GOT3 (cell line): ENCODE measurements at places on chromosomes 7 and 10.

GRCh38 chr10:66695046-66695445, 230.8 kb upstream of the LRRTM3 start:
- DNase-seq, result no peak

DNA sequence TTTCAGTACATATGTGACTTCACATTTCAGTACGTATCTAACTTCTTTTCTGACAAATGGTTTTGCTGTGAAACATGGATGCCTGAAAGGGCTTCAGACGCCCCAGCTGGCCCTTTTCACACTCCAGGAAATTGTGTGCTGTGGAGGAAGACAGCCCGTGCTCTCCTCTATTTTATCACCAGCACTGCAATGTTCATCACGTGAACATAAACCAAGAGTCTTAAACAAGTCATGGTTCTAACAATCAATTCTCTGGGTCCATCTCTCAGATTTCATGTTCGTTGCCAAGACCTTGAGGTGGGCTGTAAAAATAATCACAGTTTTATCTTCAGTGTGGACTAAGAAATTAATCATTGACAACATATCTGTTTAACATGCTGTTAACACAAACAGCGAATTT, 141.2 kb downstream of the WDR37 start:
- no peak for DNase-seq

DNA sequence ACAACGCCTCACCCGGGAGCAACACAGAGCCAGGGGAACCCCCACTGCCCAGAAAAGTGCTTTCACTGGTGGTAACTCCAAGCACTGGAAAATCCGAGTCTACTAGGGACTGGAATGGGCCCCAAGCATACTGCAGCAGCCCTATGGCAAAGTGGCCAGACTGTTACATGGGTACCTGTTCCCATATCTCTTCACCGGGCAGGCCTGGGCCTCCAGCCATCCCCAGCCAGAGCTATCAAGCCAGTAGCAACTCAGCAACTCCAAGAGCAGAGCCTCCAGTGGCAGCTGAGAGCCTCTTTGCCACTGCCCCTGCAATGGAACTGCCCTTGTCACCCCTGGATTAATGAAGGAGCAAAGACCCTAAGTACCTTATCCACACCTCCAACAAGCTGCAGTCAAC, 73.5 kb downstream of the HBP1 start:
- no peak for DNase-seq

DNA sequence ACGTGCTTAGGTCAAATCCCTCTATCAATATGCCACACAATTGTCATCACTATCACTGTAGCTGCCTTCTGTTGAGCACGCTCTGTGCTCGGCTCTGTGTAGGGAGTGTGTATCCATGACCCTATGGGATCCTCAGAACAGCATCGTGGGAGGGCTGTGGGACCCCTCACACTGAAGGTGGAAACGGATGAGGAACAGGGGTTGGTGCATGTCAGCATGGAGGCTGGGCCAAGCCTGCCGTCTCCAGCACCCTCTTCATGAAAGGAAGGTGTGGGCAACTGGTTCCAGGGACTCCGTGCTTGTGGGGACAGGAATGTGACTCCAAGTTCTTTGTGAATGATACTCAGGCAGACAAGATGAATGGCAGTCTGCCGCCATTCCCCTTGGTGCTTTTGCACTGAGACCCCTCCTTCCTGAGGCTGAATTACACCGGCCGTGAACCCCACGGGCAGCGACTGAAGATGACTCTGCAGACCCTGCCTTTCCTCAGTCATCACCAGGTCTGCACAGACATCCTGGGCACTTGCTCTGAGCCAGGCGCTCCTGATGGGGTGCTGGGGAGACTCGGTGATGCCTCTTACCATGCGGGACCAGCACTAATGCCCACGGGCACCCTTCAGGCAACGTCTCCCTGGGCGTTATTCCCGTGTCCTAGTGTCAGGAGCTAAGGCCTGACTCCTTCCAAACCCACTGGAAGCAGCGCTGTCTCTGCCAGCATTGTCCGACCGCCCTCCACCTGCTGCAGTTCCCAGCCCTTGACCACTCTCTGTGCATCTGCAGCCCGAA, 495.2 kb downstream of the TCERG1L start:
- DNase-seq, result no peak

GRCh38 chr10:119029613-119030420, at the start of gene NANOS1:
NANOS1 (plus strand) TSS chr10:119029714; CDS start chr10:119029802, 88 bp downstream.
- no peak for DNase-seq

GRCh38 chr7:750111-750905, 23.2 kb upstream of the PRKAR1B start:
- DNase-seq, result no peak

GRCh38 chr7:6393667-6394056, 54.1 kb downstream of the DAGLB start:
- DNase-seq, result no peak
